Activated effector memory CD4-positive, alpha-beta T cell treated with anti-CD3 and anti-CD28 coated beads, Interleukin-2, amount 50 U/mL, for 16 hours (primary cell): ENCODE measurements at places on chromosomes 4 and X.

DNA sequence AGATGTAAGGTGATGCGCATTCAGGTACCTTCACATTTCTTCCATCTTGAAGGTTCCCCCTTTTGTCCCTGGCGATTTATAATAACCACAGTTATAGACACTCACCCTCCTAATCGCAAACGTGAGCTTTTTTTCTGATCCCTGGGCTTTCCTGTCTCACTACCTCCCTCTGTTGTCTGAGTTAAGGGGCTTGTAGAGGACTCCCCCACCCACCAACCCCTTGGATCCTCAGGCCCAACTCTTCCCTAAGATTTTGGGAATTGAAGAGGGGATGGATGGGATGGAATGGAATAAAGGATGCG is 1.4 kb downstream of the CNKSR2 start:
- no peak for DNase-seq

DNA sequence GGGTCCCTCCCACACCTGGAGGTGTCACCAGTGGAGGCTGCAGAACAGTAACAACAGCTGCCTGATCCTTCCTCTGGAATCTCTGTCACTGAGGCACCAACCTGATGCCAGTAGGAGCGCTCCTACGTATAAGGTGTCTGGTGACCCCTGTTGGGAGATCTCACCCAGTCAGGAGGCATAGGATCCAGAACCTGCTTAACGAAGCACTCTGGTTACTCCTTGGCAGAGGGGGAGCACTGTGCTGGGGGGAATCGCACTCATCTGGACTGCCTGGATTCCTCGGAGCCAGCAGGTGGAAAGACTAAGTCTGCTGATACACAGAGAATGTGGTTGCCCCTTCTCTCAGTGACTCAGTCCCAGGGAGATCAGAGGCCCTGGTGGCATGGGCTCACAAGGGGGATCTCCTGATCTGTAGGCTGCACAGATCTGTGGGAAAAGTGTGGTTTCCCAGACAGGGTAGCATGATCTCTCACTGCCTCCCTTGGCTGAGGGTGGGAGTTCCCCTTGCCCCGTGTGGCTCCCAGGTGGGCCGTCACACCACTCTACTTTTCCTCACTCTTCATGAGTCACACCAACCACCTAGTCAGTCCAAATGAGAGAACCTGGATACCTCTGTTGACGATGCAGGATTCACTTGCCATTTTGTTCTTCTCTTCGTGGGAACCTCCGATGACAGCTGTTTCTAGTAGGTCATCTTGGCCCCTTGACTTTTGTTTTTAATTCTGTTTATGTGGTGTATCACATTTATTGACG is 305.9 kb downstream of the IDS start:
- no peak for DNase-seq

DNA sequence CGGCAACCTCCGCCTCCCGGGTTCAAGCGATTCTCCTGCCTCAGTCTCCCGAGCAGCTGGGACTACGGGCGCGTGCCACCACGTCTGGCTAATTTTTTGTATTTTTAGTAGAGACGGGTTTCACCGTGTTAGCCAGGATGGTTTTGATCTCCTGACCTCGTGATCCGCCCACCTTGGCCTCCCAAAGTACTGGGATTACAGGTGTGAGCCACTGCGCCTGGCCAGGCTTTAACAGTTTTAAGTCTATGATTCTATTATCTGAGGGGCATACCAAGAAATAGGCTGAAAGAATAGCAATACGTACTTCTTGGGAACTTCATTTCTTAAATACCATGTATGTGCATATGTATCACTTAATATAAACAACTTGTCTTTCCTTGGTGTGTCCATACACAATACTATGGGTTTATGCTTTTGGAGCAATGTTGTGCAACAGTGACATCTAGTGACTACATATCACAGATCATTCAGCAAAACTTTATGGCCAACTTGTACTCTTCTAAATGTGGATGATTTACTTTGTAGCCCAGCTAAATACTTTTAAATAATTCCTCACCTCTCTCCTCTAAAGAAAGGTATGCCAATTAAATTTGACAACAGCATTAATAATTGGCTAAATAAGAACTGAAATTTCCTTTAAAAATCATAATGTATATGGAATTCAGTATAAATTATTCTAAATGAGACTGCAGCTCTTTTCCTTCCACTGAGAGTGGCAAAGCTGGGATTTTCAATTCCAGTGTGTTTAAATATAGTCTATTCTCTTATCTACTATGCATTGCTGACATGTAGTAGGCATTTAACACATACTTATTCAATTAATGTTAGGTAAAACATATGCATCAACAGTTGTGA is 10.4 kb downstream of the SLC9B1 start:
- no peak for DNase-seq

GRCh38 chr4:128068918-128069317 is 7.8 kb downstream of the LARP1B start:
- DNase-seq, result no peak

- no peak for DNase-seq
Measured at GRCh38 chrX:68433981-68434299, 645 bp upstream of the OPHN1 start.

DNA sequence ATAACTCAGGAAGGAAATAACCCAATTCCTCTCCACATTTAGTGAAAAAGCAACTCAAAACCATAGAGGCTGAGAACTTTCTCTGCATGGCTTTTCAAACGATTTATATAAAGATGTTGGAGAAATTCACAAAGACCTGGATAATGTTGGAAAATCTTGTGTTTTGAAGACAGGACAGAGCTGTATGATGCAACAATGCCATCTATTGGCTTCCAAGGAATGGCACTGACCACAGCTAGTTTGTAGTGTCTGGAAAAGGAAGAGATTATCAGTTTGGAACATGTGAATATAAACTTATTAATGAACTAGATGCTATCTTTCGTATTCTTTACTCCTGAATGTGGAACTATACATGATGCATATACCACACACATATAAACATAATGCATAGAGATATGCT is 503.6 kb downstream of the IL1RAPL1 start:
- no peak for DNase-seq

- DNase-seq, result no peak
Measured at GRCh38 chr4:74450298-74450683, 5.4 kb downstream of the AREG start.

DNA sequence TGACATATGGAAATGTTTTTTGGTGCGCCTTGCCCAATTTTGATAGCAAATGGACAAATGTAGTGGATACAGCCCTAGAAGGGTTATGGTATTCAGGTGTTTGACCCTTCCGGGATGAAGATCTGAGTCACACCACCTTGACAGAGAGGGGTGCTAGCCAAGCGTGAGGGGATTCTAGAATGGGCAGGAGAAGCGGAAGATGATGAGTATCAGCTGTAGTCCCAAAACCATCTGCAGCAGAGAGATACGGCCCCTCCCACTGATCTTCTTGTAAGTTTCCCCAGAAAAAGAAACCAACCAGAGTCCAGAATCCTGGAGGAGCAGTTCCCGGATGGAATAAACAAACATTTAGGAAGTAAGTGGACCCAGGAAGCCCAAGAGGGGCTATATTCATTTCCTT is 18.1 kb downstream of the DCHS2 start:
- DNase-seq, result no peak

GRCh38 chr4:37762294-37762990 is 64.0 kb upstream of the PGM2 start:
- no peak for DNase-seq

DNA sequence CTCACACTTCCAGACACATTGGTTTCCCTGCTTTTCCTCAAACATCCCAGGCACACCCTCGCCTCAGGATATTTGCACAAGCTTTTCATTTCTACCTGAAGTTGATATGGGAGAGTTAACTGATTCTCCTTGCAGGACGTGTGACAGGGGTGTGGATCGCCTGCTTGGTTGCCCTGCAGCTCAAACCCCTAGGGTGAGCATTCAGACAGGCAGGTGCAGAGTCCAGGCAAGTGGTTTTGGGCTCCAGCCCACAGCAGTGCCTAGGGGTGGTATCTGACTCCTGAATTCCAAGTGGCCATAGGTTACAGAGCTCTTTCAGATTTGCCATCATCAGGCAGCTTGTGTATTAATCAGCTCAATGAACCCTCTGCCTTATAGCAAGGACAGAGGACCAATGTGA is 1104.2 kb upstream of the IGFBP7 start:
- DNase-seq, result no peak
